Bone marrow (tissue), 2 donors: ENCODE measurements at places on chromosomes 1 and 21.

GRCh38 chr1:98110674-98111073 is 189.8 kb upstream of the DPYD start:
- DNase-seq = no peak

DNA sequence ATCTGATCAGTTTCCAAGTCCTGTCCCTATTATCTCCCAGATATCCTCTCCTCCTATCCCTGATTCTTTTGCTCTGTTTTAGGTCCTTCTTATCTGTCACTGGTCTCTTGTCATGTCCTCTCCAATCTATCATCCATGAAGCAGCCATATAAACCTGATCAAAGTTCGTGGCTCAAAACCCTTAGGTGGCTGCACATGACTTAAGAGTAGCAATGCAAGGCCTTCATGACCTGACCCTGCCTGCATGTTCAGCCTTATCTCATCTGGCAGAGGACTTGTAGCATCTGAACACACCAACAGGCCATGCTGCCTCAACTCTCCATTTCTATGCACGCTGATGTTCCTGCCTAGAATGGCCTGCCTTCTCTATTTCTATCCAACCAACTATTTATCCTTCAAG is 65.2 kb downstream of the NOS1AP start:
- no peak for DNase-seq

DNA sequence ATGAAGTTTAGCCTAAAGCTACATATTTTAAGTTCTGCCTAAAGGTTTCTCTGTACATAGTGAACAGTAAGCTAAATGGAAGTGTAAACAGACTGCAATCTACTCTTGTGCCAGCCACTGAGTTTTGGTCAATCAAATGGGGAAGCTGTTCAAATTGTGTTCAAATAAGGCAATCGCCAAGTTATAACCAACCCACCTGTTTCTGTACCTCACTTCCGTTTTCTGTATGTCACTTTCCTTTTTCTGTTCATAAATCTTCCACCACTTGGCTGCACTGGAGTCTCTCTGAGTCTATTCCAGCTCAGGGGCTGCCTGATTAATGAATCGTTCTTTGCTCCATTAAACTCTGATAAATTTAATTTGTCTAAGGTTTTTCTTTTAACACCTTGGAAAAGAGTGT is 10.8 kb upstream of the THEM4 start:
- no peak for DNase-seq

DNA sequence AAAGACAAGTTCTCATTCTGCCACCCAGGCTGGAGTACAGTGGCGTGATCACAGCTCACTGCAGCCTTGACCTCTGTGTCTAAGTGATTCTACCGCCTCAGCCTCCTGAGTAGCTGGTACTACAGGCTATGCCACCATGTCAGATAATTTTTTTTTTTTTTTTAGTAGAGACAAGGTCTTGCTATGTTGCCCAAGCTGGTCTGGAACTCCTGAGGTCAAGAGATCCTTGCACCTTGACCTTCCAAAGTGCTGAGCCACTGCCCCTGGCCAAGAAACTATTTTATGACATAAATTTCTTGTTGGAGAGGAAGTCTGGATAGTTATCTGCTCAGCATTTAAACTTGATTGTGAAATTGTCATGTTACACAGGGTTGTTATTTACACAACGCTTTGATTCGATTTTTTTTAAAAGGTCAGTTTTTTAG is 2.1 kb downstream of the SCCPDH start:
- DNase-seq = no peak

GRCh38 chr1:85616364-85616705 is 35.8 kb downstream of the CCN1 start:
- no peak for DNase-seq

GRCh38 chr1:204830747-204831146 is 39.9 kb upstream of the NFASC start:
- DNase-seq = no peak

DNA sequence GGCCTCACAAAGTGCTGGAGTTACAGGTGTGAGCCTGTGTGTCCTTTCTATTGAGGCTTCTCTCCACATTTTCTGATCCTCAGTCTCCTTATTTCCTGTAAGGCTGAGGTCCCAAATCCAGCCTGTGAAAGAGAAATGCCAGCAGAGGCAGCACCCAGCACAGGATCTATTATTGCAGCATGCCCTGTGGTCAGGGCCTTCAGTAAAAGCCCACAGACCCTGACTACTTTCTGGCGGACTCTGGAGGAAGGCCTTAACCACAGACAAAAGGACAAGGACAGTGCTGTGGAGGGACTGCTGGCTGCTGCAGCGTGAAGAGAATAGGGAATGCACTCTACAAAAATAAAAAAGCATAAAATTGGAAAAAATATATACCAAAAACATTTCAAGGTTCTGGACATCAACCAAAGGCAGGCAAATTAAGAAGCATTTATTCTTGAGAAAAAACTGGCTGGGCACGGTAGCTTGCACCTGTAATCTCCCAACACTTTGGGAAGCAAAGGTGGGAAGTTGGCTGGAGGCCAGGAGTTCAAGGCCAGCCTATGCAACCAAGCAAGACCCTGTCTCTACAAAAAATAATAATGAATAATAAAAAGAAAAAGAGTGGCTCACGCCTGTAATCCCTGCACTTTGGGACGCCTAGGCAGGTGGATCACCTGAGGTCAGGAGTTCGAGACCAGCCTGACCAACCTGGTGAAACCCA is 9.4 kb upstream of the PGD start:
- DNase-seq = no peak

DNA sequence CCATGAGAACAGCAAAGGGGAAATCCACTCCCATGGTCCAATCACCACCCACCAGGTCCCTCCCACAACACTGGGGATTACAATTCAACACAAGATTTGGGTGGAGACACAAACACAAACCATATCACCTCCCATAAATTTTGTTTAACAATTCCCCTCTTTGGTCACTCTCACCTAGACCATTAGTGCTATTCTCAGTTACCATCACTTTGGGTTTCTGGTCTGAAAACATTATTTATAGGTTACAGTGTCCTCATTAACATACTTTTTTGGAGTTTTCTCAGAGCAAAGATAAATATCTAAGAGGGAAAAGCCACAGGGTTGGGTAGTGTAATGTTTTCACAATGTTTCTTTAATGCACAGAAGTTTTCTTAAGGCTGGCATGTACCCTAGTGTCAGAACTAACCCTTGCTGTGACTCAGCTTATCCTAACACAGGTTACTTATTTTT is 47.7 kb upstream of the DNAH14 start:
- DNase-seq = no peak

DNA sequence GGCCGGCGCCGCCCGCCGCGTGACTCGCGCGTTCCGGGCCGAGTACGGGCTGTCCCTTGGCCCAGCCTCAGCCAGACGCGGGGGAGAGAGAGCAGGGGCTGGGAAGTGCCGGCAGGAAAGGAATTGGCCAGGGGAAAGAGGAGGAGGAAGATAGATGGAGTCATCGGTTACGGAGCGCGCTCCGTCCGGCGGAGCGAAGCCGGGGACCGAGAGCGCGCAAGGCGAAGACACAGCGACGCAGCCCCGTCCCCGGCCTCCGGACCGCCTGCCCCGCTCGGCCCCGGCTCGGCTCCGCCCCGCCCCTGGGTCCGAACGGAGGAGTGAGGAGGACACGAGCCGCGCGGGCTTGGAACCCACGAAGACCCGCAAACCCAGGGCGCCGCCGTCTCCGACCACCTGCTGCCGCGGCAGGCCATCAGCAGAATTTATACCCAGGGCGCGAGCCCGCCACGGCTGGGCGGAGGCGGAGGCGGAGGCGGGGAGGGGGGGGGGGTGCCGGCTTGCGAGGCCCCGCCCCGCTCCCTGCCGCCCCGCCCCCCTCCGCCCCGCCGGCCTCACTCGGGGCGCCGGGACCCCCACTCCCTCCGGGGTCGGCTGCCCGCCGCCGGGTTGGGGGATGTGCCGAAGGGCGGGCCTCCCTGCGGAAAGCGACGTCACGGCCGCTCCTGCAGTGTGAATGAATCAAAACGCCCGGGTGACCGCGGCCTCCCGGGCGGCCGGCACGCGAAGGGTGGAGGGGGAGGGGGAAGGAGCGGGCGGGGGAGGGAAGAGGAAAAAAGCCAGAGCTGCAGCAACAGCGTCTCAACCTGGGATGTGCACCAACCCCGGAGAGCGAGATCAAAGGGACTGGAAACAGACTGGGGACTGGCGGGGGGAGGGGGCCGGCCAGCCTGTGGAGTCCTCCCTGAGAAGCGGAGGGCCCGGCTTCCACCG is at the start of gene LHX4:
Gene LHX4, plus strand, starts transcription at position 782 of the 933 bp plus-strand sequence. CDS start 266 bp downstream, outside the sequence.
- peak; percentile 71 for DNase-seq

DNA sequence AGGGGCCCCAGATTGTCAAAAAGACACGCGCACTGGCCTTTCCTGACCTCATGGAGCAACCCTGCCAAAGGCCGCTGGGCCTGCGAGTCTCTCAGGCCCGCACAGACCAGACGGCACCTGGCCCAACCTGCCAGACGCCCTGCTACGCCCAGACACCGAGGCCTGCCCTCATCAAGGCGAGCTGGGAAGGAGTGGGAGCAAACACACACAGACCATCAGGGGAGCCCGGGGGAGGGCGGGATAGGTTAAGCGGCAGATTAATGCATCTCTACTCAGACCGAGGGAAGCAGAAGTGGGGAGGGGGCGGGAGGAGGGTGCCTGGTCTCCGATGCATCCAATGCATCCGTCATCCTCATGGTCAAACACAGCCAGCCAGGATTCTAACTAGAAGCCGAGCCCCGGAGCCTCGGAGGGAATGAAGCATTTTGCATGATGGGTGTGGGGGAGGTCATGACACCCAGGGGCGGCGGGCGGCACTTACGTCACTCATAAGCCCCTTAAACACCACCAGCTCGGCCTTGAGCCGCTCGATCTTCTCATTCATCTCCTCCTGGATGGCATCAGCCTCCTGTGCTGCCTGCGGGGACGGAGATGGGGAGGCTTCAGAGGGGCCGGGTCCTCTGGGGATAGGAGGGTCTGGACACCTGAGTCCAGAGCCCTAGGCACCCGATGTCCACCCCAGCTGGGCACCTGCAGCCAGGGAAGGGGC is 17.0 kb upstream of the ALDH4A1 start:
- DNase-seq = no peak

- DNase-seq = no peak
Measured at GRCh38 chr1:9281071-9281827, 11.4 kb upstream of the SPSB1 start.

DNA sequence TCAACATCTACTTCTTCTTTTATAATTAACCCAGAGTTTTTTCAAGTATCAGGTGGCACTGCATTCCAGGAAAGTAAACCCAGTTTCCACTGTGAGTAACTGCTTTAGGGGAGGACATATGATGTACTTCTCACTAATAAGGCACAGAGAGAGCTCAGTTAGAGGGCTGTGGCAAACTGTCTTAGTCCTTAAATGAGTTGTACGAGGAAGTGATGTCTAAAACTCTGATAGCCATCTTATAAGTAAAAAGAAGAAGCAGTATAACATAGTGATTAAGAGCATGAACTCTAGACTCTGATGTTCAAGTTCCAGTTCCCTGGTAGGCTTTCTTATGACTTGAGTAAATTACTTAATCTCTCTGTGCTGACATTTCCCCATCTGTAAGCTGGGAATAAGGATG is 58.7 kb upstream of the PTGS2 start:
- DNase-seq = peak; percentile 72

- no peak for DNase-seq
Measured at GRCh38 chr1:206526064-206526911, 19.0 kb downstream of the RASSF5 start.

GRCh38 chr1:41535276-41535675 is 50.8 kb upstream of the EDN2 start:
- no peak for DNase-seq

DNA sequence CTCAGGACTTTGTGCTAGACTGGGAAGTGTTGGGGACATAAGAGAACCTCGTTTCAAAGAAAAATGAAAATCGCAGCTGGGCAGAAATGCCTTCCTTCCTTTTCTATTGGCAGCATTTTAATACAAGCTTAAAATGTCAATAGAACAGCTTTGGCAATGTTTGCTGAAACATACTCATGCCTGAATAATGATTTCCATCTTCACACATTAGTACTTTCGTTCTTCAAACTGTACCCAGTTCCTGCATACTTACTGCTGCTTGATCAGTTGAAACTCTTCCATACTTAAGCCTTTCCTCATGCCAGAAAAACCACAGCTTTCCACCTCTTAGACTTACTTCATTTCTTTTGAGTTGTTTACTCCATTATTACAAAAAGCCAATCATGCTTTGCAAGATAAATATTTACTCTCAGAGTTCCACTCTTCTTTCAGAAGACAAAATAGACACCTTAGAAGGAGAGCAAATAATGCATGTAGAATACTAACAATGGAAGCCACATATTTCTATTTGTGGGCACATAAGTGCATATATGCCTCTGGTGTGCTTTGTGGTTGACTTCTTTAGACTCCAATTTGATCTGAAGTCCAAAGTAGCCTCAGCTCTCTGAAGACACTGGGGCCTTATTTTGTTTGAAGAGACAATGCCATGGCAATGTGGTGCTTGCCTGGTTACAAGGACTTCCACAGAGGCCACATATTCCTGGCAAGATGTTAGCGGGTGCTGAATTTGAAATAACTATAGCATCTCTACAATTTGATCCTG is 22.7 kb upstream of the CD55 start:
- DNase-seq = no peak

- DNase-seq = no peak
Measured at GRCh38 chr1:37724575-37724974, 32.3 kb downstream of the CDCA8 start.

- no peak for DNase-seq
Measured at GRCh38 chr1:84969489-84970250, 27.2 kb downstream of the MCOLN2 start.

DNA sequence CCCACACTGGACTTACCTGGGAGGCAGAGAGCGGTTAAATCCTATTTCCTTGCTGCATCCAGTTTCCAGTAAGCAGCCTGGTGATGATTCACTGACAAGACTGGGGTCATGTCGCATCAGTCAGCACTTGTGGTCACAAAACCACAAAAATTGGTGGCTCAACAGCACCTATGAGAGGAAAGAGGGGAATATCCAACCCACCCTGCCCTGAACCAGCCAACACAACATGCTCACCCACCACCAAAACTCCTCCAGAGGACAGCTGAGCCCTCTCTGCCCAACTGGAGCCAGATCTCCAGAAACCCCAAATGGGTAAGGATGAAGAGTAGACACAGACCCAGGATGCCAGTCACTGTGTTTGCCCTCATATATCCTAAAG is 64.0 kb downstream of the CD46 start:
- DNase-seq = no peak

DNA sequence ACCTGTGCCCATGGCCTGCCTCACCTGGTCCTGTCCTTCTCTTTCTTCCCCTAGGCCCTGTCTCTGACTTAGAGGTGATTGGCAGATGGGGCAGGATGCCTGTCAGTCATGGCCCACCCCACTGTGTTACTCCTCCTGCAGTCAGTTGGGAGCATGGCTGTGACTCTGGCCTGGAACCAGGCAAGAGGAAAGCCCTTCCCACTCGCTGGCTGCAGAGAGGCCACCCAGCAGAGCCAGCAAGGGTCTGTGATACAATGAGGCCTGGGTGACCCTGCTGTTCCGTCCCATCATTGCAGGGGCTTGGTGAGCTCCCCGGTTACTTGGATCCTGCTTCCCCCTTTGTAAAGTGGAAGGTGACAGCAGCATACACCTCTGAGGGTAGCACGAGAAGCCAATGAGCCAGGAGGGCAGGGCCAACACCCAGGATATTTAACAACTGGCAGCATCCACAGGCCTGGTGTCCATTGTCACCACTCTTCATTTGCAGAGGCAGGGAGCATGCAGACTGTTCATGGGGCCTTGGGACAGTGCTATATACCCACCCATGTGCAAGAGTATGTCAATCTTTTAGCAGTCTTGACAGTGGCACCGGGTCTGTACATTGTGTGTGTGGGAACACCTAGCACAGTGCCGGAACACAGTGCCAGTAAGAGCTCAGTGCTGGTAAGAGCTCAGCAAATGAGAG is 191.0 kb upstream of the C1orf174 start:
- DNase-seq = no peak
